ENCODE measurements at places on chromosomes 7 and 10. TPM values are rescaled to one million over a fixed set of nuclear protein-coding genes. Genes with fewer than 3 reads are reported as not detected.

GRCh38 chr7:71009636-71010035 is 122.3 kb upstream of the GALNT17 start:
- DNase-seq = no peak

GRCh38 chr7:92653136-92653535 is 62.9 kb upstream of the FAM133B start:
- no peak for DNase-seq

AOC1 gene
- total RNA-seq = not detected

AGK gene
- 45.1 TPM for total RNA-seq

DNA sequence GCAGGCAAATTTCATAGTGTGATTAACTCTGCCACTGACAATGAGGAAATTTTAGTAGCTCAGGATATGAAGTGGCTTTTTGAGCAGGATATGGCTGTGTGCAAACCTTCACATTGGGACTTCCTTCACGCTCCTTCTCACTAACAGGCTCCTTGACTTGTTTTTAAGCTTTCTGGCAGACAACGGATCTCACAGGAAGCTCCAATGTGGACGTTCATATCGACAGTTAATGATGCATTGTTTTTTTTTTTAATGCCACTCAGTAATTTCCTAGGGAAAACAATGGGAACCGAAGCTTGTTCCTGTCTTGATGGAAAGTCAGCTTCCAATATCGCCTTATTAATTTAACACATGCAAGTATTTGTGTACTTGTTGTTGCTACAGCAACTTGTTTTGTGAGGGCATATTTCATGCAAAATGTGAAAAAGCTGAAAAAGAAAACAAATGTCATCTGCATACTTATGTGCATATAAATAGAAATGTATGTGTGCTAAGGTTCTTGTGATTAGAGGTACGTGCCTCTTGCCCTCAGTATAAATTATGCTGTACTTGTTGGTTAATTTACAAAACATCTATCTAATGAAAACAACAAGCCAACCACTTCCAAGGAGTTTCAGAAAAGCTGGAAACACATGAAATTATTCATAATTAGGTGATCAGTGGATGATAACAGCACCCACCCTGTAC is 84.7 kb downstream of the NRP1 start:
- no peak for DNase-seq

GRCh38 chr7:16563281-16564022 is 36.8 kb downstream of the LRRC72 start:
- no peak for DNase-seq

GRCh38 chr10:5151076-5151475 is 33.9 kb downstream of the AKR1C8 start:
- DNase-seq = no peak

TAS2R40 gene
- total RNA-seq = not detected

EBF3 gene
- total RNA-seq = 0.27 TPM

DNA sequence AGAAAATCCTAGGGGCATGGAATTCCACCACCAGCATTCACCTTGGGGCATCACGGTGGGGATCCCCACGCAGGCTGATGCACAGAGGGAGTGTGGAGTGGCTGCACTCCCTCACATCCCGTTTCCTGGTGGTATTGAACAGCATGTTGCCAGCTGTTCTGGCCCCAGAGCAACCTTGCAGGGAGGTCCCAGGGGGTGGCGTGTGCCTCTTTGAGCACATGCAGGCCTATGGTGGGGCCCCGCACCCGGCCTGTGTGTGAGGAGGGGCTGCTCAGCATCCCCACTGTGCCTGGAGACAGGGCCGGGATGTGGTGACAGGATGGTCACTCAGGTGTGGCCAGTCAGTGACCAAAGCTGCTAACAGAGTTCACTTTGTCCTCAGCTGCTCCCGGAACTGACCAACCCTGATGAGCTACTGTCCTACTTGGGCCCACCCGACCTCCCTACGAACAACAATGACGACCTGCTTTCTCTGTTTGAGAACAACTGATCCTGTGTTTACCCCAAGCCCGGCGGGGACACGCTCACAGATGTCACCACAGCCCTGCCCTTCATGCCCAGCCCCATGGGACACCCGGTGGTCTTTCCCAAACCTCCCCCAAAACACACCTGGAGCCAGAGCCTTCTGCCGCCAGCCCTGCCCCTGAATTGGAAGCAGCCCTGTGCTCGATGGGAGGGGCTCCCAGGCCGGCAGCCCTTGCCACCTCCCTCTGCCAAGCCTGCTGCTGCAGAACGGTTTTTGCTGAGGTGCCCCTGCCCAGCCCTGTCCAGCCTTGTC is 18.7 kb downstream of the ZMIZ2 start:
- no peak for DNase-seq

DNA sequence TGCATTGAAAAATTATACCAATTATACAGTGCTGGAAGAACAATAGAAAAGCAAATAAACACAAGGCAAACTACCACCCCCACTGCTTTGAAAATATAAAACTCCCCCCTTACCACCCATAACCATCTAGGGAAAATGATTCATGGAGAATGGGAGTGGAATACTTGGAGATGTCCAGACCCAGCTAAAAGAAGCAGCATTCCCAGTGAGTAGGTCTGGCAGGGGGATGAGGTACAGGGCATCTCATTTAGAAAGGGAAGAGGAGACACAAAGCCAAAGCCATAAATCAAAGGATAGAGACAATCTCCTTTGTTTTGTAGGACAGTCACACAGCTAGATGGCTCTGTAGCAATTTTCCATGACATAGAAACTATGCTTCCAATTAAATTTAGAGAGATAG is 36.0 kb upstream of the DGKI start:
- no peak for DNase-seq

OPALIN gene
- 57.6 TPM for total RNA-seq

DNA sequence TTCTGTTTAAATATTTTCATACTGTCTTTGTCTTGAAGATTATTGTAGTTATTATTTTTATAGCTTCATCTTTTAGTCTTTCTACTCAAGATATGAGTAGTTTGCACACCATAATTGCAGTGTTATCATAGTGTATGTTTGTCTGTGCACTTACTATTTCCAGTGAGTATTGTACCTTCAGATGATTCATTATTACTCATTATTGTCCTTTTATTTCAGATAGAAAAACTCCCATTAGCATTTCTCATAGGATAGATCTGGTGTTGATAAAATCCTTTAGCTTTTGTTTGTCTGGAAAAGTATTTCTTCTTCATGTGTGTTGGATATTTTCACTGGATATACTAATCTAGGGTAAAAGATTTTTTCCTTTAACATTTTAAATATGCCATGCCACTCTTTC is 646.2 kb upstream of the GRM3 start:
- DNase-seq = no peak

GRCh38 chr7:12322903-12323300 is 80.8 kb downstream of the VWDE start:
- no peak for DNase-seq

- no peak for DNase-seq
Observed at GRCh38 chr10:17795083-17795482, 14.1 kb upstream of the MRC1 start.

DNA sequence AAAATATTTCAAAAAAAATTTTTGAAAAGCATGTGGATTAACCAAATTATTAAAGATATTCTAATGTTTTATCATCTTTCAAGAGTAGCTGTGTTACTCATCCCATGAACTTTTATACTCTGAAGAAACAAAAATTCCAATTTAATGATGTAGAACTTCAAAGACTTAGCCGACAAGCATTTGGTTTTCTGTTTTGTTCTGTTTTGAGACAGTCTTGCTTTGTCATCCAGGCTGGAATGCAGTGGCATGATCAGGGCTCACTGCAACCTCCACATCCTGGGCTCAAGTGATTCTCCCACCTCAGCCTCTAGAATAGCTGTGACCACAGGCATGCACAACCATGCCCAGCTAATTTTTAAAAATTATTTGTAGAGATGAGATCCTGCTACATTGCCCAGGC is 17.8 kb upstream of the LCOR start:
- DNase-seq = no peak

DNA sequence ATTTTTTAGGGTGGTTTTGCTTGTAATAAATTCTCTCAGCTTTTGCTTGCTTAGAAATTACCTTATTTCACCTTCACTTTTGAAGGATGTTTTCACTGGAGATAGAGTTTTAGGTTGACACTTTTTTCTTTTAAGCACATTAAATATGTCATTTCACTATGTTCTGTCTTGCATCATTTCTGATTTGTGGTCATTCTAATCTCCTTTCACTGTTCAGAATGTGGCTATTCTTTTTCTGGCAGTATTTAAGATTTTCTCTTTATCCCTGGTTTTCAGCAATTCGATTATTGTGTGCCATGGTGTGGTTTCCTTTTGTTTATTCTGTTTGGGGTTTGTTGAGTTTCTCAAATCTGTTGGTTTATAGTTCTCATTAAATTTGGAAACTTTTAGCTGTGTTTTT is 1065.6 kb downstream of the KCNMA1 start:
- DNase-seq = no peak

GRCh38 chr7:445020-445419 is 74.6 kb downstream of the PDGFA start:
- no peak for DNase-seq

NUTM2E gene
- 0.28 TPM for total RNA-seq

- no peak for DNase-seq
Observed at GRCh38 chr10:45058992-45059561, 58.4 kb downstream of the ZNF22 start.

DNA sequence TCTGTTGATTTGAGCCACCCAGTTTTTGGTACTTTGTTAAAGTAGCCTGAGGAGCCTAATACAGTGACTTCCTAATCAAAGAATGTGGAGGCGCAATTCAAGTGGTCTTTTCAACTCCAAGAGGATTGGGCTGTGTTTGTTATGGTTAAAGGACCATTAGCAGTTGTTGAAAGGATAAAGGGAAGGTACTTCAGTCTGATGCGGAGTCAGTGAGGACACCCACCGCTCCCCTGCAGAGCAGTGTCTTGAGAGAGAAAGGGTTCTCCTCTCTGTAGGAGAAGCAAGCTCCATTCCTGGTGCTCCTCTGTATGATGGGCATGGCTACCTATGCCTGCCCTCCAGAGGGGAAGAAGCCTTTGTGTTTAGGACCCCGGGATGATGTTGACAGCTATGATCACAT is 590.6 kb upstream of the C7orf33 start:
- no peak for DNase-seq

CNPY4 gene
- total RNA-seq = 15.7 TPM

GRCh38 chr10:28503114-28503513 is 29.8 kb upstream of the WAC start:
- DNase-seq = peak; percentile 75

GRCh38 chr7:151800391-151800790 is 76.5 kb downstream of the PRKAG2 start:
- DNase-seq = no peak

DRGX gene
- 3.3 TPM for total RNA-seq

DNA sequence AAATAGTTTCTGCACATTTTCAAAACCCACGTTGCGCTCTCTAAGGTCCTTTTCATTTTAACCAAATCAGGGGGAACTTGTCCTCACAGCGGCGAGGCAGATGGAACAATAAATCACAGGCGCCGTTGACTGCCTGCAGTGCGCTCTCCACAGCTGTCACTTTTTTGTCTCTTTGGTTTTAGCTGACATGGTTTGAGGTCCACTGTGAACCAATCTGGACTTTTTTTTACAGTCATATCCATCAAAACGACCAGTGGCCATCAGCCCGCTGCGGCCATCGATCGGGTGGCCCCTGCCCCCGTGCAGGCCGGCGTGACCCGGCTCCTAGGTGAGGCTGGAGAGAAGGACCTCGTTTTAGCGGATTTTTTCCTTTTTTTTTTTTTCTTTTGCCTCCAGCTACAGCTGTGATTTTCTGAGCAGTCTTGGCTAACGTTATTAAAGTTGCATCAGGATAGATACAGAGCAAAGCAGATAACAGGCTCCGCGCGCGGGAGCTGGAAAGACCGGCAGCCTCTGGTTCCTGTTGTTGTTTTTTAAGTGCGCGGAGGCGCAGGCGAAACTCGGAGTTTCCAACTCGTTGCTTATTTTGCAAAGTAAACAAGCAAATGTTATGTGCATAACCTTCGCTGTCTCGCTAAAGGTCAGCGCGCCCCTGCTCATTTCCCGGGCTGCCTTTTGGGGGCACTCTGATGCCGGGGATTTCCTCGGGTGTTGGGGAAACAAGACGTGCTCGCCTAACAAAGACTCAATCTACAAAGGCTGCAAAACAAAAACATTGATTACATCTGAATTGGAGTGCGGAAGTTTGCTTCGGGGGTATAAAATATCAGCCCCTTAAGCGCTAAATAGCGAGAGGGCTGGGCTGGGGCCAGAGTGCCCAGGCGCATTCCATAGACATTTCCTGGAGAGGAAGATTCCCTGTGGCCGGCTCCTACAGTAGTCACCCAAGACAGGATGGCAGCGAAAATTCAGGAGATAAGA is 414.8 kb upstream of the MKI67 start:
- DNase-seq = no peak

MUC12 gene
- 7.3 TPM for total RNA-seq

EPHA1 gene
- total RNA-seq = not detected

GRCh38 chr10:78772986-78773530 is 295.7 kb upstream of the ZMIZ1 start:
- no peak for DNase-seq

SEMA3D gene
- 7.5 TPM for total RNA-seq

- DNase-seq = no peak
Observed at GRCh38 chr7:56483861-56484550, 367.8 kb upstream of the NUPR2 start.

GRCh38 chr7:112358513-112358912 is 91.7 kb upstream of the IFRD1 start:
- DNase-seq = no peak

PHKG1 gene
- total RNA-seq = 15.2 TPM

DNA sequence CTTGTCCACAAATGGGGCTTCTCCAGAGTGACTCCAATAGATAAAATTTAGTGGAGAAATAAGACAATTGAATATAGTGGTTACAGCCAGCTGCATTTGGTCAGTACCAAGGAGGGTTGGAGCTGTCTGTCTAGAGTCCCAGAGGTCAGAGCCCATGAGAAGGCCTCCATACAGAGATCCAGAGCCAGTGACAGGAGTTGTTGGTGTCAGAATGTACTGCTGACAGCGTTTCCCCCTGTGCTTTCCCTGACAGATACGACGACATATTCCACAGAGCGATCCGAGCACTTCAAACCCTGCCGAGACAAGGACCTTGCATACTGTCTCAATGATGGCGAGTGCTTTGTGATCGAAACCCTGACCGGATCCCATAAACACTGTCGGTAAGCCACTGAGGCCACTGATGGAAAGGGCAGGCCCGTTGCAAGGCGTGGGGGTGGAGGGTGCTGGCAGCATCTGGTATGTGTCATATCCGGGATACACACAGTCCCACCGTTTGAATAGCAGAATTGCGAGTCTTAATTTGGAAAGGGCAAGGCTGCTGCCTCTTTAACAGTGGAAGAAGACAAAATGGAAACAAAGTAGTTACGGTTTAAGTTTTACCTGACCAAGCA is 483.6 kb downstream of the NRG3 start:
- DNase-seq = no peak

- DNase-seq = no peak
Observed at GRCh38 chr7:70585071-70585470, 546.9 kb upstream of the GALNT17 start.

TEX36 gene
- not detected for total RNA-seq

DNA sequence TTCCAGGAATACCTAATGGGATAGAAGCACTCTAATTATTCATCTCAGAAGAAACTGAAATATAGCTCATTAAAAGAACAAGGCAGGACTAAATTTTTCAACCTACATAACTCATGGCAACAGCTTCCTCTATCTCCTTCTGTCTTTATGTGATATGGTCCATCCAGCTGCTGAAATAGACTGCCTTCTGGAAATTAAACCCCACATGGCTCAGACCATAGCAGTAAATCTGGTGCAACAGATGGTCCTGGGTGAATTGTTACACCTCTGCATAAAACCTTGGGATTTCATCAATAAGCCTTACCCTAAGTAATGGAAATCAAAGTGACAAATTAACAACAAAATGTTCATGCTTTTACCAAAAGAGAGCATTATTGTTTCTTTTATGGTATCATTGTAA is 205.6 kb upstream of the CSTF2T start:
- DNase-seq = no peak

Measured in dorsolateral prefrontal cortex (tissue), 122 donors.